ENCODE measurements at places on chromosomes 2 and 18. TPM values are rescaled to one million over a fixed set of nuclear protein-coding genes. Genes with fewer than 3 reads are reported as not detected.

Gene SERPINB13
- total RNA-seq: 0.49 TPM

DNA sequence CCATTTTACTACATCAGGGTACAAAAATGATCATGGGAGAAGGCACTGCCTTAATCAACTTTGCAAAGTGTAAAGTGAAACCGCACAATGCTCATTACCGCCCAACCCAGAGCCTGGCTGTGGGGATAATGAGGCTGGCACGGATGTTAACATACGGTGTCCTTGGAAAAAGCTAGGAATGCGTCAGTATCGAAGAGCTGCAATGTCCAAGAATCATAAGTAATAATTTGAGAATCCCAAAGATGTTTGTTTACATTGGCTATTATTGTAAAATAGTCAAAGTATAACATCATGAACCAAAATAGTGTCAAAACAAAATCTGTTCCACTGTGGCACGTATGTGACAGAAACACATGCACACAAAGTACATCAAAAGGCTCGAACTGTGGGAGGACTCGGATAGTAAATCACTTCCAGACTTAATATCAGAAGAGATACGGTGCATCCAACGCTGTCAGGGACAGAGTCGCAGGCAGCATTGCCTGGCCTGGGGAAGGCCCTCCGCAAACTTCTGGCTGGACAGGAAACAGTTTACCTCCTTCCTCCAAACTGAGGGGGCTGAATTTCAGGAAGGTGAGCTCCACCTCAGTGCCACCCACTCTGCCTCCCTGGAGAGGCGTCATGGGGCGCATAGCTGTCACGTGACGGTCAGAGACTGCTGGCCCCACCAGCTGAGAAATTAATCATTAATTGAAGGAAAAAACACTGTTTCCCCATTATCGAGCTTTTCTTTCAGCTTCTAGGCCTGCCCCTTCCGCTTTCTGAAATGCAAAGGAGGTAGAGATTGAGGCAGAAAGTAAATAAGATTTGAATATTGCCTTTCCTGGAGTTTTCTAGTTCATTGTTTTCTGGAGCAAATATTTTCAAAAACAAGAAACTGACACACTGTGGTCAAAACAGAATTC, 1.8 kb upstream of the ID2 start:
- peak; percentile 72 for DNase-seq

- no peak for DNase-seq
Observed at GRCh38 chr2:62567669-62568068, 61.7 kb upstream of the TMEM17 start.

Gene IL36A
- not detected for total RNA-seq

- DNase-seq: peak; percentile 52
Observed at GRCh38 chr2:54122939-54123338, 7.5 kb downstream of the ACYP2 start.

DNA sequence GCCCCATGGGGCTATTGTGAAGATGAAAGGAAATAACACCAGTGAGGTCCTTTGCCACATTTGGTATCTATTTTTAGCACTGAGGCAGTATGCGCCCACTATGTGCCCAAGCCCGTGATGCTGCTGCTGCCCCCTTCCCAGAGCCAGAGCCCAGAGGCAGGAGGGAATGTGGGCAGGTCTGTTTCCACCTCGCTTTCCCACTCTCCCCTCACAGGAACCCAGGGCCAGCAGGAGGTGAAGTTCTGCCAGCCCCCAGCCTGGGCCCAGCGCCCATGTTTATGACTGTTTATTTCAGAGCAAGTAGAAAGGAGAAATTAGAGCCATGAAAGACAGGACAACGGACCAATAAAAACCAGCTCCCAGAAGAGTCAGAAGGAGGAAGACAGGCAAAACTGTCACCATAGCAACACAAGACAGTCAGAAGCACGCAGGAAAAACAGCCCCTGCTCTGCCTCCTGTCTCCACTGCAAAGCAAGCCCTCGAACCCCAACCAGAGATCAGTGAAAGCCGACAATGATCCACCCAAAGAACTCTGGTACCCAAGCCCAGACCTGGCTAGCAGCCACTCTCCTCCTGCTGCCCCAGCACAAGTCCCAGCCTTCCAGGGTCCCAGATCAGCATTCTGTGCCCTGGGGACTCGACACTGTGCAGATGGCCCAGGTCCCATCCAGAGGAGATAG, 1.4 kb downstream of the CYRIA start:
- DNase-seq: peak; percentile 88

DNA sequence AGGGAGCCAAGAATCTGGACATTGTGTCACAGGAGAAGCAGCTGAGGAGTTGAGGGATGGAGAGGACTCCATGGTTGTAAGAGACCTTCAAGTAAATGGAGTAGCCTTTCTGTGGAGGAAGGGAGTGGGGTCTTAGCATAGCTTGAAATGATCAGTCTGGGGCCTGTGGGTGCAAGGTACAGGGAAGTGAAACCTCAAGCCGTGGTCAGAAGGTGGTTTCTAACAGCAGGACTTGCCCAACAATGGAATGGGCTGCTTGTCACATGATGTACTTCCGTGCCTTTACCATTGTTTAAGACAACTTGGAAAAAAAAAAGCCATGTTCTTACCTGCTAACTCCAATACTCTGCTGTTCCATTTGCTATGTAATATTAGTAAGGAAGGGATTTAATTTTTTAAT, 140.7 kb downstream of the LDLRAD4 start:
- DNase-seq: no peak

Gene CHPF
- 15.8 TPM for total RNA-seq

All from A673 (cell line).